ENCODE measurements at places on chromosomes 1 and 21.

GRCh38 chr1:41941381-41941780 is 22.7 kb upstream of the HIVEP3 start:
- no peak for ATAC-seq

GRCh38 chr1:207938016-207938415 is 27.1 kb upstream of the CD34 start:
- no peak for ATAC-seq

- no peak for ATAC-seq
Observed at GRCh38 chr1:227793948-227794816, 21.3 kb upstream of the PRSS38 start.

DNA sequence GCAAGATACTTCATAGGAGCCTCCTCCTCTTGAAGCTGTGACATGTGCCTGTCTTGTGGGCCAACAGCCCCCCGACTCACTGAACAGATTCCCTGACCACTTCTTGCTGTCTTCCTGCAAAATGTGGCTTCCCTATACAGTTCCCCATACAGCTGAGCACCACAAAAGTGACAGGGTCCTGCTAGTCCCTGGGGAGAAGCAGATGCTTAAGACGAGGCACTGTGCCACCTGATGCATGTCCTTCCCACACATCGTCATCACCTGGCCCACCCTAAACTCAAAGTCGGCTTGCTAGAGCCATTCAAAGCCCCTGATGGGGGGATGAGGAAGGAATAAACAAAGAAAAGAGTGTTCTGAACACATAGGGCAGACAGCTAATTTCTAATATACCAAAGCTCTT is 29.2 kb upstream of the ETV3 start:
- no peak for ATAC-seq

- ATAC-seq: peak; percentile 58
Observed at GRCh38 chr1:248872752-248873408, 14.0 kb upstream of the ZNF692 start.

DNA sequence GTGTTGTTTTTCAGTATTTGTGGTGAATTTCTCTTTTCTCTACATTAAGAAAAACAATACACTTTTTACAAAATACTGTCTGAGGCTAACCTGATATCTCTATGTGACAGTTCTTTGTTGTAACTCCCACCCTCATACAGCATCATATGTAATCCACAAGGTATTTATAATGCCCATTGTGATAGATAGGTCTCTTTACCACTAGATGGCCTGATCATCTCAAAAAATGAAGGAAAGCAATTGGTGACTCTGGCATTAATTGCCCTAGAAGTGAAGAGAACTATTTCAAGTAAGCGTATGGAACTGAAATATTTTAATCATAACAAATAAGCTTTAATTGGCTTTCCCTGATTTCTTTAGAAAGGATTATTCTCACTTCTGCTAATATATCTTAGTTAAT is 36.2 kb upstream of the HFM1 start:
- no peak for ATAC-seq

- no peak for ATAC-seq
Observed at GRCh38 chr1:230050973-230051735, 15.9 kb upstream of the GALNT2 start.

DNA sequence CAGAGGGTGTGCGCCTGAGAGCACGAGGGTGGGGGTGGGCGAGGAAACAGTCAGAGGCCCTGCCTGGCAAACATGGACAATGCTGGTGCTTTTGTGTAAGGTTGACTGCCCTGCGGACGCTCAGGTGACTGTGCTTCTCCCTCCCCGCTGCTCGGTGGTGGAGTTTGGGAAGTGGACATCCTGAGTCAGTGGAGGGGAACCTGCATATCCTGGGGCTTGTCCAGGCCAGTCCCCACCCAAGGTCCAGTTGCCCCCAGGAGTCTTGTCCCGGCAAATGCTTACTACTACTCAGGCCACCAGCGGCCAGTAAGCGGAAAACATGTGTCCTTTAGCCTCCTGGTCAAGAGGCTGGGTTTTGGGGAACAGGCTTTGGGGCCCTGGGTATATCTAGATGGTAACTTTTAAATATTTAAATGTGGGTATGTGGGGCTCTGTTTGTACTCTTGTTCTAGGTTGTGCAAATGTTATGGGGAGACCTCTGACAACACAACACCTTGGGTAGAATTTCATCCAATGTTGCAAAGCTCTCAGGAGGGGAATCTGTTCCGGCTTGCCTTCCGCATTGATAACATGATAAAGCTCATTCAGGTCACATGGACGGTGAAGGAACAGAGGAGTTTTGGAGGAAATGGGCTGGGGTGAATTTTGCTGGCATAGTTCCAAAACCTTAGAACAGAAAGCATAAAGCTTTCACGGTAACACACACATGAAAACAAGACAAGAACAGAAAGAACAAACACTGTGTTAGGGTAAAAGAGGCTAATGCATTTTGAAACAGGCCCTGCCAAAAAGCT is 364.9 kb downstream of the PRDM2 start:
- no peak for ATAC-seq

DNA sequence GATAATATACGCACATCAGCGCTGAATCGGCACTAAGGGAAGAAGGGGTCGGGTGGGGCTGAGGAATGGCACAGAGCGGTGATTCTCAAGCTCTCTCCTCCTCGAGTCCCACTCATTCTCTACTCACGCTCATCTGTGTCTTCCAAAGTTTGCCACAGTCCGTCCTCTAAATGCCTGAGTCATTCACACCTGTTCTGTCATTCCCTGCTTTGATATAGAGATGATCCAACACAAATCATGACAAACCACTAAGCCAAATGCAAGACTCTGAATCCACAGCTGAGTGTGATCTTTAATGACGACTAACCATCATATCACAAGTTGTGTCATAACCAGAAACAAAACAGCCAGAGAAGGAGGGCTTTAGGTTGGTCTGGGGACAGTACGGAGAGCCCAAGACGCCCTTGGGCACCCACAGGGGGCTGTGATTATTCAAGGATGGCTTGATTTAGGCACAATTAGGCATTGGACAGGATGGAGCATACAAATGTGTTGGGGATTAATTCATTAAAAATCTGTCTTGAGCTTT is 501.5 kb downstream of the KIF26B start:
- ATAC-seq: no peak

DNA sequence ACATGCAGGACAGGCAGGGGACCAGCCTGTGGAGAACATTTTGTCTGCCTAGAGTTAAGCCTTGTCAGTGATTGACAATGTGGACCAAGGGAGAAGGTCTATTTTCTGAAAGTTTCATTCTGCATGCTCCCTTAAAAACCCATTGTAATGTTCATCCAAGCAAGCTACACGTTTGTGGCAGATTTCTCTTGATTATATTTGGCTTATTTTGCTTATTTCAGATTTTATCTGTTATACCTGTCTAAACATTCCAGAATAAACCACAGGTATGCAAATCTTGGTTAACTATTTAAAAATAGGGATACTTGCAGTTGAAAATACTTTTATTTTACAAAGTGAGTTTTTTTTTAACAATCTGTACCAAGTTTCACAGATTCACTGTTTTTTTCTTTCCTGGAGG is 78.2 kb upstream of the F3 start:
- ATAC-seq: no peak

DNA sequence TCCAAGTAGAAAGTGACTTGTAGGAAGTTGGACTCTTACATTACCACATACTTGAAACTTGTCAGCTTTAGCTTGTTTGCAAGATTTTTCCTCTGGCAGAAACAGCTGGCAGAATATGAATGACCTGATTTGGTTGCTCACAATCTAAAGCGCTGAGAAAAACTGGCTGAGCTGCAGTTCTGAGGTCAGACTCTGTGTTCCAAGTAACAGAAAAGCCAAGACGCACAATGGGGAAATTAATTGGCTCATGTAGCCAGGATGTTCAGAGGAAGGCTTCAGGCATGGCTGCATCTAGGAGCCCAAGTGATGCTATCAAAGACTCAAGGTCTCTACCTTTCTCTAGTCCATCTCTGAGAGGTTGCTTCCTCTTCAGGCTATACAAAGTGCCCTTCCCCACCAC is 27.0 kb downstream of the ALPL start:
- ATAC-seq: no peak

DNA sequence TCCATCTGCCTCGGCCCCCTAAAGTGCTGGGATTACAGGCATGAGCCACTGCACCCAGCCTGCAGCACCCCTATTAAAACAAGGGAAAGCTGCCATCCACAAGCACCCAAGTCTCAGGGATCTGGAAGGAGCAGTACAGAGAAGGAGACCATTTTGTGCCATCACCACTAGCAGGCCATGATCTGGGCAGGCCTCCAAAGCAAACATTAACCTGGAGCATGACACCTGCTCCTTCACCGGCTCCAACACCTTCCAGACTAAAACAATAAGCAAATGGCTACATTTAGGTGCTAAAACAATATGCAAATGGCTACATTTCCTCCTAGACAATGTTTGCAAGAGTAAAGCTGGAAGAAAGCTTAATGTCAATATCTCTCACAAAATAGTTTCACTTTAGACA is 16.7 kb downstream of the MEAF6 start:
- no peak for ATAC-seq

- ATAC-seq: no peak
Observed at GRCh38 chr1:39508266-39508665, 16.8 kb downstream of the BMP8A start.

- no peak for ATAC-seq
Observed at GRCh38 chr1:200228486-200228885, 181.3 kb downstream of the ZNF281 start.

GRCh38 chr1:159012495-159012894 is 2.8 kb downstream of the IFI16 start:
- ATAC-seq: peak; percentile 60

- ATAC-seq: peak; percentile 88
Observed at GRCh38 chr1:12029720-12030339, 10.5 kb downstream of the MIIP start.

DNA sequence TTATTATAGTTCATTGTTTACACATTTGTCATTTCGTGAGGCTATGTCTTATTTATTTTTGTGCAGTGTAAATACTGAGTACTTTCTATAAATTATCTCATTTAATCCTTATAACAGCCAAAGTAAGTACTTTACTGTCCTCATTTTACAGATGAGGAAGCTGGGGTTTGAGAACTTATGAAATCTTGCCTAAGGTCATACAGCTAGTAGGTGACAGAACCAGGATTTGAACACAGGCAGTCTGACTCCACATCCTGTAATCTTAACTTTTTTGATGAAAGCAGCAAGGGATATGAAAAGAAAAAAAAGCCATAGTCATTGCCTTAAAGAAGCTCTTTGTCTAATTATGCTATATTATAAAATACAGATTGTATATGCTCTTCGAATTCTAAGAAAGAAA is 107.1 kb upstream of the BMP8A start:
- no peak for ATAC-seq

GRCh38 chr1:106517224-106517623 is 539.2 kb upstream of the PRMT6 start:
- no peak for ATAC-seq

- ATAC-seq: no peak
Observed at GRCh38 chr1:101004670-101005069, 20.9 kb downstream of the DPH5 start.

GRCh38 chr21:34330055-34330454 is 33.8 kb upstream of the KCNE2 start:
- no peak for ATAC-seq

DNA sequence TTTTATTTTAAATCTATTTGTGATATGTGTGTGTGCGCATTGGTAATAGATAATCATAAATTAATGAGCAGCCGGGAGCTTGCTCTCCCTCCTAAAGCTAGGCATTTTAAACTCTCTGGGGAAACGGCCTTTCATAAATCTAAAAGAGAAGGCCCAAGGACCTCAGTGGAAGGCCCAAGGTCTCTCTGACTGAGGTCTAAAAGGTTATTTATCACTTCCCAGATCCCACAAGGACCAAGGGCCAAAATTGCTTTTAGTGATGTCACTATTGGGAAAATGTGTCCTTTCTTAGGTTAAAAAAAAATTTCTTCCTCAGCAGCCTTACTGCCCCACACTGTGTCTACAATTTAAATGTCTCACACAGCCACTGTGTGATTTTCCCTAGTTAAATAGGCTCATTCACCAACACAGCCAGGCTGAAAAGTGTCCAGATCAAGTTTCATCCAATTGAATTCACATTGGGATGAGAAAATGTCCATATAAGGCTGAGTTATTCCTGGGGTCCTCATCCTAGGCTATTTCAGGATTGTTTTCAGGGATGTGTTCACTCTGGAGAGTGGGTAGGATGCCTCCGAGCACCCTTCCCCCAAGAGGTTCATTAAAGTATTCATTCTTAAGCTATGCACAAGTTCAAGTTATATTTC is 46.1 kb downstream of the SLC44A3 start:
- no peak for ATAC-seq

GRCh38 chr1:153505576-153505975 is 30.2 kb downstream of the S100A6 start:
- no peak for ATAC-seq

- ATAC-seq: no peak
Observed at GRCh38 chr1:77977989-77978292, 931 bp downstream of the FUBP1 start.

DNA sequence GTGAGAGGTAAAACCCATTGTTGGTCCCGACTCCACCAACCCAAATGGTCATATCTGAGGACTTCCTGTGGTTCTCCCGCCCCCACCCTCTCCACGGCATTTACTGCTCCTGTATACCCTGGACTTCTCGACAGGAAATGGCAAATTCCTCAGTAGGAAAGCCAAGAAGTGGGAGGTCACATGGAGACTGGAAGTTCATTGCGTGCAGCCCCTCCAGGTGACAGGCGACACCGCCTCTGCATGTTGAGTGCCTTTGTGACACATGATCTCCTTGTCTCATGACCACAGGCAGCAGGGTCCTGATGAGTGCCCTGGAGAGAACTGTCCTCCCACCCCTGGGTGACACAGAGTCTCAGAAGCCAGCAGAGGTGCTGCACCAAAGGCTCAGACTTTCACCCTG is 24.2 kb downstream of the ERG start:
- no peak for ATAC-seq

GRCh38 chr21:28269173-28269572 is 723.5 kb downstream of the LTN1 start:
- ATAC-seq: no peak

DNA sequence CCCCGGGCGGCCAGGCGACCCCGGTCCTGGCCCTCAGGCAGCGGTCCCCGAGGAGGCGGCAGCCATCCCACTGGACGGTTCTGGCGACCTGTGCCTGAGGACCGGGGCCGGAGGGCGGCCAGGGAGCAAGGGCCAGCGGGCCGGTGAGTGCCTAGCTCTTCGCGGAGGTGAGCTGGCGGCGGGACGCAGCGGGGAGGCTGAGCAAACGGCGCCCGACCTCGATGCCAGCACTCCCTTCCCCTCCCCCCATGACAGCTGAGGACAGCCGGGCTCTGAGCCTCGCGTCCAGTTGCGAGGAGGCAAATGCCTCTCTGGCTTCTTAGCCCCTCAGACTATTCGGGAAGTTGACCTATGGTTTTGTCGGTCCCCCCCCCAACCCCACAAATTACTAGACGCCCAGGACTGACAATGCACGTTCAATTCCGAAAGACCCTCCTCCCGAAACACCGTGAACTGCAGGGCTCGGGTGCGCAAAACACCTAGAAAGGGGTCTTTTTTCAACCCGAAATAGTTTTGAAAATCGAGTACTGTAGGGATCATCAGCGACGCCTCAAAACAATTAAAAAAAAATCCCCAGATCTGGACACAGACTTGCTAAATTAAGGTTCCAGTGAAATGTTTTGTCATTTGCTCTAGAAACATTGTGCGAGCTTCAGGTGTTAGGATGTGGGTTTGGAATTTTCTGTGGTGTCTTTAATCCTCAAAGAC is 8.3 kb downstream of the CDKN2C start:
- peak; percentile 61 for ATAC-seq

Data from stimulated activated memory B cell treated with anti-CD40 and anti-IgM and Interleukin-4, amounts not matched to agents 10 μg/mL and 1 μg/mL and 100 μg/mL, for 72 hours (primary cell).